Activated naive CD4-positive, alpha-beta T cell treated with anti-CD3 and anti-CD28 coated beads for 36 hours (primary cell): ENCODE measurements at places on chromosomes 6 and 20.

GRCh38 chr6:154238831-154239230, 117.8 kb downstream of the IPCEF1 start:
- no peak for DNase-seq

- DNase-seq = no peak
Observed at GRCh38 chr6:101478891-101479290, 85.4 kb downstream of the GRIK2 start.

GRCh38 chr6:1001655-1002349, 308.9 kb upstream of the EXOC2 start:
- DNase-seq = no peak

DNA sequence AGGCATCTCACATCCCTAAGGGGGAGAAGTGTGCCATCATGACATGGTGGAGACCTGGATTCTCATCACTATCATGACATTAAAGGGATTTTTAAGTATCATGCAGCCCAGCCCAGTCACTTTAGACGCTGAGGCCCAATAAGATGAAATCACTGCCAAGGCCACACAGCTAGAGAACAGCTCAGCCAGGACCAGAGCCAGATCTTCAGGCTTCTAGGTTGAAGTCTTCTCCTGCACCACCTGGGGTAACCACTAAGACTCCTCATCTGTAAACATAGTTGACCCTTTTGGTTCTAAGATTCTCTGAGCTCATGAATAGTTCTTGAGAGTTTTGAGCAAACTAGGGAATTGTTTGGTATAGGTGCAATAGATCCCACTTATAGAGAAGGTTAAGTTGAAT, 125.1 kb downstream of the TCP11 start:
- DNase-seq = no peak

GRCh38 chr6:42279144-42279781, 61.6 kb upstream of the MRPS10 start:
- DNase-seq = peak; percentile 26

DNA sequence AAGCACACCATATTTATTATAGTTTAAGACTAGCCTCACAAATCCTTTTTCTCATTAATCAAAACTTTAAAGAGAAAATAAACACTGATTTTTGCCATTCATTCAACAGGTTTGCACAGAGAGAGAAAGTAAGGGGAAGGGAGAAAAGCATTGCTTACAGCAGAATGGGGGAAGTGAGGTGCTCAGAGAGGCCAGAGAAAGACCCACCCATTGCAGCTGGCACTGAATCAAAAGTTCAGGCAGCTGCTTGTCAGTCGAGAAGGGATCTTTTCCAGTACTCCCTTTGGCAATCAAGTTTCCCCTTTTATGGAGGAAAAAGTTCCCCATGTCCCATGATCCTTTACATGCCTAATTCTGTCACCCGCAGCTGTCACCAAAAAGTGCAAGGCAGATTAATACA, 8.0 kb upstream of the CRISP2 start:
- no peak for DNase-seq

- DNase-seq = no peak
Observed at GRCh38 chr20:57199656-57200405, 66.6 kb downstream of the BMP7 start.

GRCh38 chr6:146123616-146124015, 94.8 kb downstream of the GRM1 start:
- no peak for DNase-seq
